ENCODE measurements at places on chromosomes 5 and 9. TPM values are rescaled to one million over a fixed set of nuclear protein-coding genes. Genes with fewer than 3 reads are reported as not detected.

- no peak for DNase-seq
Measured at GRCh38 chr5:97000391-97000790, 64.5 kb downstream of the LNPEP start.

DNA sequence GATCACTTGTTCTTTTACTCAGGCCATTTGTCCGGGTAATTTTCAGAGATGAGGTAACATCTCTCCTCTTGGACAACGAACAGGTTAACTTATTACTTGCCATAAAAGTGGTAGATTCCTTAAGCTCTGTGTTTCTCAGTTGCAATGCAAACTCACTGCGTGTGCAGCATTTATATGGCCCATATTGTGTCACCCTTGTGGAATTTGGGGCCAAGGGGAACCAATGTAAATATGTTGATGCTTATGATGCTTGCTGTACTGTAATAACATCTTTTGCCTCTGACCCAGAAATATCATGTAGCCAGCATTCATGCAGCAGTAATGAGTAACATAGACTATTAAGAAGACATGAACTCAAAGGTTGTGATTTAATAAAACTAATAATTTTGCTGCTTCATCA lies 175.8 kb downstream of the ADAMTS6 start:
- DNase-seq: no peak

DNA sequence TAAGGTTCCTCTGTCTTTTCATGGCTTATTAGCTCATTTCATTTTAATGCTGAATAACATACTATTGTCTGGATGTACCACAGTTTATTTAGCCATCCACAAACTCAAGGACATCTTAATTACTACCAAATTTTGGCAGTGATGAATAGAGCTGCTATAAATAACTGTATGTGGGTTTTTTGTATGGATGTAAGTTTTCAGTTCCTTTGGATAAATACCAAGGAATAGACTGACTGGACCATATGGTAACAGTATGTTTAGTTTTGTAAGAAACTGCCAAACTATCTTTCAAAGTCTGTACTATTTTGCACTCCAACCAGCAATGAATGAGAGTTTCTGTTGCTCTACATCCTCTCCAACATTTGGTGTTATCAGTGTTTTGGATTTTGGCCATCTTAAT lies 38.7 kb downstream of the SCAMP1 start:
- no peak for DNase-seq

DNA sequence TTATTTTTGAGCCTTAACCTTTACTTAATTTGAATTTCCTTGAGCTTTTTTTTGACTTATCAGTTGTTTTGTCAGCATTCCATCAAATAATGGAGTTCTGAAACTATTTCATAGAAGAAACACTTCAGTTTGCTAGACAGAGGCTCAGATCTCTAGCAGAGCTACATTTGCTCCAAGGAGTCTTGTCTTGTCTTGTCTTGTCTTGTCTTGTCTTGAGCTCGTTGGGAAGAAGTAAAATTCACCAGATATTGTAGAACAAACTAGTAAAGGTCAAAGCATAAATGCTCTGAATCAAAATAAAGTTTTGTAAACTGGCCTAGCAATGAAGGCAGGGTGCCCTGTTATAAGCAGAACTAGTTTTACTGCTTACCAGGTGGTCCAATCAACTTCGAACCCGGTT lies 33.5 kb downstream of the RAB24 start:
- DNase-seq: no peak

DNA sequence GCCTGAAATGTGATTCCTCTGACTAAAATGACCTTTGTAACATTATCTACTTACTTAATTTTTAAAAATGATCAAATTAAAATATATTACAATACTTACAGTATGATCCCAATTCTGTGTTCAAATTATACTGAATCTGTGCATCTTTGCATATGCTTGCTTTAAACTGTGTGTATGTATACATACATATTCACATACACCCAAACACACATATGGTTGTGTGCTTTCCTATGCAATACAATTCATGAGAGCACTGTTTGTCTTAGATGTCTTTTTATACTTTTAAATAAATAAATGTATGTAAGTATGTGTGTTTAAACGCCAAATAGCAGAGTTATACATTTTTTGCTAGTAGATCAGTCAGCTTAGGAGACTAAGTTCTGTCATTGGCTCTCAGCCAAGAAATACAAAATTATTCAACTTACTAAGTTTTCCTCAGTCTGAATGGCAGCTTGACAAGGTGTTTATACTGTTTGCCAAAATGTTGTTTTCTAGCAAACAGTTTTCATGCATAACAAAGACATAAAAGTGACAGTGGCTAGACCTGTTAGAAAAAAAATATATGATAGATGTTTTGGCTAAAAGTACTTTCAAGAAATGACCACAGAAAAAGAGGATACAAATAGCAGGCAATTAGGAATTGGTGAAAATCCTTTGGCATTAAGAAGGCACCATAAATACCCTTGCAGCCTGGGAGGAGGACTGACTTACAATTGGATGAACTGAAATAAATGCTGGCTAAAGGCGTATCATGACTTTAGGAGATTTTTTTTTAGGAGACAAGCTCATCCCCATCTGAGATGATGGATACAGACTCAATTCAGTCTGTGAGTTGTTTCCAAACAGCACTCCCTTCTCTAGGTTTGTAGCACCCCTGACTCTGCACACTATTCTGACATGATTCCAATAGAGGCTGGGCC lies 7.9 kb downstream of the TICAM2 start:
- no peak for DNase-seq

DNA sequence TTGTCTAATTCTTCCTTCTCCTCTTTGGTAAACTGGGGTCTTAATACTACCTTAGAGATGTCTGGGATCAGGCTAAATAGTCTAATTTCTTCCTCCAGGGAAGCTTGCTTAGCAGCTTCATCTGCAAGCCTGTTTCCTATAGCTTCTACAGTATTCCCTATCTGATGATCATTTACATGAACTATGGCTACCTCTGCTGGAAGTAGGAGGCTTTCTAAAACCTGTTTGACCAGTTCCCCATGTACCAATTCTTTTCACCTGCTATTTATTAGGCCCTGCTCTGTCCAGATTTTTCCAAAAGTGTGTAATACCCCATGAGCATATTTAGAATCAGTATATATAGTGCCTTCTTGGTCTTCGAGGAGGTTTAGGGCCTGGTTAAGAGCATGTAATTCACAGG lies 619.8 kb downstream of the HINT1 start:
- DNase-seq: no peak

- DNase-seq: no peak
Measured at GRCh38 chr5:61139094-61139873, 23.0 kb downstream of the SMIM15 start.

- DNase-seq: no peak
Measured at GRCh38 chr9:5470816-5471215, 20.5 kb downstream of the CD274 start.

DNA sequence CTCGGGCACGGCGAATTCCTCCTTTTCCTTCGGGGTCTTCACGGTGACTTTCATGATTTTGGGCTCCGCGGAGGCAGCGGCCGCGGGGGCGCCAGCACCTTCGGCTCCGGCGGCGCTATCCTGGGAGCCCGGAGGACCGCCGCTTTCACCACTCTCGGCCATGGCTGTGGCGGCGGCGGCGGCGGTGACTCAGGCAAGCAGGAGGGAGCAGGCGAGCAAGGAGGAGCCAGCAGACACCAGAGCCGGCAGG lies 315 bp downstream of the UBQLN1 start:
- DNase-seq: no peak

GHR gene
- 11.9 TPM for total RNA-seq

LCN1 gene
- total RNA-seq: not detected

IDNK gene
- 3.3 TPM for total RNA-seq
